ENCODE measurements at places on chromosomes 6 and 20.

- no peak for DNase-seq
Measured at GRCh38 chr6:72825315-72825911, 203.5 kb downstream of the KCNQ5 start.

- DNase-seq, result no peak
Measured at GRCh38 chr20:32479697-32480171, 105.4 kb downstream of the NOL4L start.

- DNase-seq, result no peak
Measured at GRCh38 chr6:142861711-142862110, 83.3 kb downstream of the HIVEP2 start.

GRCh38 chr6:150925590-150925928 is 60.1 kb downstream of the MTHFD1L start:
- DNase-seq, result no peak

DNA sequence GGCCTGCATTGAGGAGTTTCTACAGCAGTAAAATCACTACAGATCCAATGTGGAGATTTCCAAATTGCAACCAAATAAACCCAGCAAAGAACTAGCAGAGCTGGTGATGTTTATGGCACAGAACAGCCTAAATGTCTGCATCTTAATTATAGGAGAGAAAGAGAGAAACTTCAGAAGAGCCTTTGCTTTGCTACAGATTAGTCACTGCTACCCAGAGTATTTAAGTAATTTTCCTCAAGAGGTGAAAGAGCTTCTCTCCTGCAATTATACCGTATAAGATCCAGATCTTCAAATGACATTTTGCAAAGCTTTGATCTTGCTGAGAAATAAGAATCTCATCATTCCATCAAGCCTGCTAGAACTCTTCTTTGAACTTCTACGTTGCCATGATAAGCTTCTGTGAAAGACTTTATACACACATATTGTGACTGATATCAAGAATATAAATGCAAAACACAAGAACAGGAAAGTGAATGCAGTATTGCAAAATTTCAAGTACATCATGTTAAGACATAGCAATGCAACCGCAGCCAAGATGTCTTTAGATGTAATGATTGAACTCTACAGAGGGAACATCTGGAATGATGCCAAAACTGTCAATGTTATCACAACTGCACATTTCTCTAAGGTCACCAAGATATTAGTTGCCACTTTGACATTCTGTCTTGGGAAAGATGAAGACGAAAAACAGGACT is 48.0 kb downstream of the MKKS start:
- DNase-seq, result no peak

- DNase-seq, result no peak
Measured at GRCh38 chr6:1605893-1606779, 3.6 kb upstream of the FOXC1 start.
